ENCODE measurements at places on chromosomes 16 and 17.

DNA sequence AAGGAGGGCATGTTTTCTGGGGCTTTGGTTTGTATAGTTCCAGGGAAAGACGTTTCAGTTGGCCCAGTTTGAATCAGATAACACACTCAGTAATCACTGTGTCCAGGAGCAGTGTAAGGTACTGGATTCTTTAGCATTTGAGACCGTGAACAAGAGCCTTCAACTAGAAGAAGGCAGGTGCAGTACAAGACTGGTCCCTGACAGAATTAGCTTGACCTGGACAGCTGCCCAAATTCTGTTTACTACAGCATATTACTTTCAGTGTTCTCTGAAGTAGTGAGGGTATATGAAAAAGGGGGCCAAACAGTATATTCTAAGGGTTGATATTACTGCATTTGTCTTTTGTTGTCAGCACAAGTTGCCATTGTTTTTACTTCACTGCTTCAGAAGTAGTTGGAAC, 81.3 kb downstream of the COX10 start:
- no peak for DNase-seq

- DNase-seq: no peak
These were observed 40.2 kb upstream of the BHLHA9 start for GRCh38 chr17:1229900-1230501.

GRCh38 chr17:64187093-64187895, 57.4 kb upstream of the ERN1 start:
- no peak for DNase-seq

GRCh38 chr16:28925386-28926228, 569 bp upstream of the RABEP2 start:
- DNase-seq: peak; percentile 59

DNA sequence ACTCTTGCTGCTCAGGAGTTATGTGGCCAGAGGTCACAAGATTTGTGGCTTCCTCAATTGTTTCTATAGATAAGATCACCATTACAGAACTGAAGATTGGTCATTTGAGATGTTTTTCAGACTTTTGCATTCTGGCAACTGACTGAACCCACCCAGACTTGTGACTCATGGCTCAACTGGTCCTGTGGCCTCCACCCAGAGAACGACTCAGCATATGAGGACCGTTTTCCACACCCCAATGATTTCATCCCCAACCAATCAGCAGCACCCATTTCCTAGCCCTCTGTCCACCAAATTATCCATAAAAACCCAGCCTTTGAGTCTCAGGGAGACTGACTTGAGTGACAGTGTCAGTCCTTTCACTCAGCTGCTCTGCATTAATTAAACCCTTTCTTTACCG, 143.2 kb upstream of the ASIC2 start:
- no peak for DNase-seq

GRCh38 chr16:8283195-8283594, 307.1 kb downstream of the TMEM114 start:
- no peak for DNase-seq

DNA sequence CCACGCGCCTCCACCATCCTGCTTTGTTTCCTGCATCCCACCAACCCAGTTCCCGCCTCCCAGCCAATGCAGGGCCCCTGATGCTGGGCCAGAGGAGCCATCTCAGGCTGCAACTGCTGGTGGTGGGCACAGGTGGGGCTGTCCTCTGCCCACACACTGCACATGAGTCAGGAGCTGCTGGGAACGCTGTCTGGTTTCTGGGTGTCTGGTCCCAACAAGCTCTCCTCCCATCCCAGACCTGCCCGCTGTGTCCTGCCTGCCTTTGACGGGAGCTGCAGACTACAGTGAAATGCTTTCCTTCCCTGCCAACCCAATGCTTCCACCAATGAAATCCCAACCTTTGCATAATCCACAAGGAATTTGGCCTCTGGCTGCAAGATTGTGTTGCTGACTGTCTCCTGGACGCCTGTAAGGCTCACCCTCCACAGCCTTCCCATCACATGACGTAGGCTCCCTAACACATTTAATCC, 98.9 kb downstream of the N4BP1 start:
- DNase-seq: no peak

GRCh38 chr17:67712375-67712774, 5.4 kb upstream of the NOL11 start:
- no peak for DNase-seq

DNA sequence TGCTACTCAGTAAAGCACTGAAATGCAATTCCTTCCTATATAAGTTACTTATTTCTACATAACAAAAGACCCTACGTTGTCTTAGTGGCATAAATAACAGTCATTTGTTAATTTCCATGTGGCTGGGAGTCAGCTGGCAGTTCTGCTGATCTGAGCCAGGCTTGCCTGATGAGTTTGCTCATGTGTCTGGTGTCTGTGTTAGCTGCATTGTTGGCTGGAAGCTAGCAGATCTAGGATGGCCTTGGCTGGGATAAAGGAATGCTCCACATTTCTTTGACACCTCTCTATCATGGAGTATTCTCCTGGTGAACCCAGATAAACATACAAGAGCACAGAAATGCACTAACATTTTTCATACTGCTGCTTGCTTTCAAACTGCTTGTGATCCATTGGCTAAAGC, 264.4 kb upstream of the MON1B start:
- DNase-seq: no peak

DNA sequence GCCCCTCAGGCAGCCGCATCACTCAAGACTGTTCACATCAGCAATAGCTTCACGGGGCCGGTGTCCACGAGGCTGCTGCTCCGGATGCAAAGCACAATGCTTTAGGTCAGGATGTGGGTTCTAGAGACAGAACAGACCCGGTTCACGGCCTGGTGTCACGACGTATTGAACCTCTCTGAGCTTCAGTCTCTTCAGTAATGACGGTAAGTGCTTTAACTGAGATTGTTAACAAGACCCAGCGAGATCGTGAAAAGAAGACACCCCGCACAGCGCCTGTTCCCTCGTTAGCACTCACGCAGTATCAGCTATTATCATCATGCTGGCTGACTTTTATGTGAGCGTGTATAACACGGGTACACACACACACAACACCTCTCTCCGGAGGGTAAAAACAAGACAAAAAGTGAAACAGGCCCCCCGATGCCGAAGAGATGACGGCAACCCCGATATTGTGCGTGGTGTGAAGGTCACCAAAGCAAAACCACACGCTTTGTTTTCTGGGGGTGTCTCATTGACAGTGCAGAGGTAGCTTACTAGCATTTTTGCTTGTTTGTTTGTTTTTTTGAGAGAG, 21.4 kb upstream of the ABR start:
- no peak for DNase-seq

DNA sequence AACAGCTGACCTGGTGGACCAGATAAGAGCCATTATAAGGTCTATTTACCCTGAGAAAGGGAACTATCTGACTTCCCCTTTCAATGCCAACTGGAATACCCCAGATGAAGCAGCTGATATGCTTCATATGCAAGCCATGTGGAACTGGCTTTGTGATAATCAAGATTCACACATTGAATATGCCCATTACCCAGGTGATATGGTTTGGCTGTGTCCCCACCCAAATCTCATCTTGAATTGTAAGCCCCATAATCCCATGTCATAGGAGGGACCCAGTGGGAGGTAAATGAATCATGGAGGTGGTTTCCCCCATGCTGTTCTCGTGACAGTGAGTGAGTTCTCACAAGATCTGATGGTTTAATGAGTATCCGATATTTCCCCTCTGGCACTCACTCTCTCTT, 42.1 kb downstream of the IKZF3 start:
- no peak for DNase-seq

GRCh38 chr17:38424297-38424972, 3.8 kb upstream of the ARHGAP23 start:
- no peak for DNase-seq

- DNase-seq: no peak
These were observed 191.7 kb downstream of the C16orf95 start for GRCh38 chr16:87125206-87126155.

- DNase-seq: no peak
These were observed 5.0 kb downstream of the SKA2 start for GRCh38 chr17:59149841-59150511.

- no peak for DNase-seq
These were observed 3.6 kb upstream of the LITAFD start for GRCh38 chr16:8878523-8878911.

DNA sequence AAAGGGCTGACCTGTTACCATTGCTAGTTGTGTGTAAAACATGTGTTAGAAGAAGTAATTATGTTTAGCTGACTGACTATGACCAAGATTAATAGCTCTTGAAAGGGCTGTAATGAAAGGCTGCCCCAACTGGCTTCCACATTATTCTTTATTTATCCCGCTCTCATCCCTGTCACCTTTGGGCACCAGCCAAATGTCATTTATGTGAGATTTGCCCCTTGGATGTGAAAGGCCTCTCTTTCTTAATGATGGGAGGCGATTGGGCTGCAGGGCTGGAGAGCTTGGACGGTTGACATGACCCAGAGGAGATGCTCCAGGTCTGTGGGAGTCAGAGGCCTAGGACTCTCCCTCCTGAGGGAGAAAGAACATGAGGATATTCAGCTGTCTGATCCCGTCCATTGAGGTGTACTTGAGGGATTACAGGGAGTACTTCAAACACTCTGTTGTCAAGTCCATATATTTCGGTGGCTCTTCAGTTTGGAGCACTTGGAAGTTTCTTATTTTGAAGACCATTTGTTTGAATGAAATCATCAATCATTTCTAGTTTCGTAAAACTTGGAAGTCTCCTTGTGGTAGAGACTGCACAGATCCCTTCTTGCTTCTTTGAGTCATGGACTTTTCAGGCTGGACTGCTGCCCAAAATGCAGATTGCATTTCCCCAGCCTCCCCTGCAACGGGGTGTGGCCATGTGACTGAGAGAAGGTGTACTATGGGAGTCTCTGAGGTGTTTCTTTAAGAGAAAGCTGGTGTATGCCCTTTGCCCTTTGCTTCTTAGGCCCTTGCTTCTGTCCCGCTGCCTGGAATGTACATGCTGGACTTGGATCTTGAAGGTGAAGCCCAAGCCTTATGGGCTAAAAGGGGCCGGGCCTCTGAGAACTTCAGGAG, 51.3 kb downstream of the FTO start:
- DNase-seq: no peak

DNA sequence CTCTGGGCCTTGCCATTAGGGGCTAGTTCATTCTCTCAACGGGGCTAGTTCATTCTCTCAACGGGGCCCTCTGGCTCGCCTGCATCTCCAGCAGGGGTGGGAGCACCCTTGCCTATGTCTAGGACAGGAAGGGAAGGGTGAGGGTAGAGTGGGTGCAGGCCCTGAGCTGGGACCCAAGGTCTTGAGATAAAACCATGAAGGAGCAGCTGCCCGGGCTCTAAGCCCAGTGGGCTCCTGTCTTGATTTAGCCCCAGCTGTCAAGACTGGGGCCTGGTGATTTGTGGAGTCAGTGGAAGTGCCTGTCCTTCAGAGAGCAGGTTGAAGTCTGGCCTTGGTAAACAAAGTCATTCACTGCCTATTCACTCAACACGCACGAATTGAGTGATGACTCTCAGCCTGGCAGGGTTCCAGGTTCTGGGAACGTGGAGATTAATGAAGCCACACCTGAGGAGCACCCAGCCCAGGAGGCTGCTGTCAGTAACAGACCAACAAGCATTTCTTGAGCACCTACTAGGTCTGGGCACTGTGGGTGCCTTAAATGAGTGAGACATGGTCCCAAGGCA, 35.4 kb downstream of the WNT3 start:
- no peak for DNase-seq

DNA sequence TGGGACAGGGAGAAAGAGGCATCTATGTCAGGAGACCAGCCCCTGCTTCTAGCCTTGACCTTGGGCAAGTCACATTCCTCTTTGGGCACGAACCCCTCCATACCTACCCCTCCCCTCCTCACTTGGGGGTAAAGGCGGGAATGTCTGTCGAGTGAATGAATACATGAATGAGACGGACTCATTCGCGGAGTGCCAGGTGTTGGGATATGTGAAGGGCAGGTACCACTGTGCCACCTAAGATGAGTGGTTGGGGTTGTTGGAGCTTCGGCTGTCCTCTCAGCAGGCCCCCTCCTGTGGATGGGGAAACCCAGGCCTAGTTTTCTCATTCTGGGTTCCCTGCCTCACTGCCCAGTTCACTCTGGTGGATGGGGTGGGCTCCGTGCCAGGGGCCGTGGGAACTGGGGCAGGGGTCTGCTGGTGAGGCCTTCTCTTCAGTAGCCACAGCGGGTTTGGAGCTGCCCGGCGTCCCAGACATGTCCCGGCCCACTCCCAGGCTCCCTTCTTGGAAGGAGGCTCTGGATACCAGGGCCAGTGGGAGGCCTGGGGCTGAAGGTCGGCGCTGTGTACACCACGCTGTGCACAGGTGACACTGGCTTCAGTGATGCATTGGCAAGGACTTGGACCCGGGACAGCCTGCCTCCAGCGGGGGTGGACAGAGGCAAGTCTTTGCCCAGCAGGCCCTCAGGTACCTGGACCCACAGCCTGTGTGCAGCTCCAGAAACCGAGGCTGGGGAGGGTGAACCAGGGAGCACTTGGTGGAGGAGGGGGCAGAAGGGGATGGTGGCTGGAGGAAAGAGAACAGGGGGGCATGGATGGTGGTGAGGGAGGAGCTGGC, 5.6 kb downstream of the GLIS2 start:
- no peak for DNase-seq

DNA sequence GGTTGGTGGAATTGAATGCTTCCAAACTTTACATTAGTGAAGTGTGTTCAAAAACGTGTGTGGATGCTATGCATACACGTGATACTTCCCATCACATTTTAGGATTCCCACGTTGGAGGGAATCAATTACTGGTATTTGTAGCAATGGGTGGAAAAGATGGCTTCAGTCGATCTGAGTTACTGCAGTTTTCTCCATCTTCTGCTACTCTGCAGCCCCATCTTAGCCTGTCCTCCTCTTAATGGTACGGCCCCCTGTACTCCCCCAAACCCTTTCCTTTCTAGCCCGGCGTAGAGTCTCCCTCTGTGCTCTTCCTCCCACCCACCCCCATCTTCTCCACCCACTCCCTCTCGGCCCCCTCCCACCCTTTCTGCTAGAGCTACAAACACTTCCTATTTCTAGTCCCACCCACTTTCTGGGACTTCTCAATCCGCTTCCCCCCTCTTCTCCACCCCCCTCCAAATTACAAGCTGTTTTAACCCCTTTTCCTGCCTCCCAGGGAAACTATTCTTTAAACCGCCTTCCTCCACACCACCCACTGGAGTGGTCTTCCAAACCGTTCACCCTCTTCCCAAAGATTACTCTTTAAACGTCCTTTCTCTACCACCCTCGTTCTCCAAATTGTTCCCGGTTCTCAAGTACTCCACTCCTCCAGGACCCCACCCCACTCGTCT, 1.1 kb downstream of the CHTF8 start:
- no peak for DNase-seq

All from effector CD8-positive, alpha-beta T cell (primary cell).